ENCODE measurements at places on chromosomes 1 and 21. TPM values are rescaled to one million over a fixed set of nuclear protein-coding genes. Genes with fewer than 3 reads are reported as not detected.

GRCh38 chr1:205190845-205191577 is 20.5 kb downstream of the DSTYK start:
- no peak for DNase-seq

DNA sequence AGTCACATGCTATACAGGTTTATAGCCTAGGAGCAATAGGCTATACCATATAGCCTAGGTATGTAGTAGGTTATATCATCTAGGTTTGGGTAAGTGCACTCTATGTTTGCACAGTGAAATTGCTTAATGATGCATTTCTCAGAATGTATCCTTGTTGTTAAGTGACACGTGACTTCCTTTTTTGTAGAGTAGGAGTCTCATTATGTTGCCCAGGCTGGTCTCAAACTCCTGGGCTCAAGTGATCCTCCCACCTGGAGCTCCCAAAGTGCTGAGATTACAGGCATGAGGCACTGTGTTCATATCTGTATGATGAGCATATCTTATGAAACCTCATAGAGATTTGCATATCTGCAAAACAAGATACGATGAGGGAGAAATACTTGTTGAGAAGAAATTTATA is 13.8 kb upstream of the ABCB10 start:
- no peak for DNase-seq

- DNase-seq, result no peak
Observed at GRCh38 chr1:227038401-227038800, 98.3 kb downstream of the COQ8A start.

The OTUD7B gene
- 11.3 TPM for total RNA-seq

The LCE1E gene
- total RNA-seq, result not detected

GRCh38 chr1:235689356-235689755 is 39.8 kb upstream of the GNG4 start:
- DNase-seq, result no peak

- DNase-seq, result no peak
Observed at GRCh38 chr1:246039584-246039983, 467.5 kb downstream of the SMYD3 start.

DNA sequence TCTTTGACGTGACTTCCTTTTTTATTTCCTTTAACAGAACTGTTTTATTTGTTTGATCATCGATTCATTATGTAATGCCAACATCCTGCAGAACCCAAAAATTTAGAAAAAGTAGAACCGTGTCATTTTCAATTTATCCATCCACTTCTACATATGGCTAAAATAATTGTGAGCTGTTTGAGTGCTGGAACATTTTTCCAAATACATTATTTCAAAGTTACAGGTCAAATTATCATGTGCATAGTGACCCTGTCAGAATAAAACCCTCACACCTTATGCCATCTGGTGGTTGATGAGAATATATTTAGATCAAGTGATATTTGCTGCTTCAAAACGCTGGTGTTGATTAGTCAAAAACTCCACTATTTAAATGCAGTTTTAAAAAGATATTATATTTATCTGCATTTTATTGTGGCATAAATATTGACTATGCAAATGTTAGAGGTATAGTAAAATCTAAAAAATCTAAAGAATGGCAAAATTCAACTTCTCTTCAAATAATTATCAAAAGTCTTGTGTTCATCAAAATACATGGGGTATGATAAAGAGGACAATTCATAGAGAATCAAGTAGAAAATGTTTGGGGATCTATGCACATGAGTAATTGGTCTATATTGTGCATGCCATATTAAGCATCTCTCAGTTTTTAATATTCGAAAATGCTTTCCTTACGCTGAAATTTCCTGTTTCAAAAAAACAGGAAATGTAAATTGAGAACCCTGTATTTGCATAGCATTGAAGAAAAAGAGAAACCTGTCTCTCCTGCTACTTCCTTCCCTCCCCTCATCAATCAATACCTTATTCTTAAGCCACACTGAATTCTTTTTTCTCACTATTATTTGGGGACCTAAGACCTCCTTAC is 39.7 kb downstream of the UBE2U start:
- DNase-seq, result no peak

- DNase-seq, result no peak
Observed at GRCh38 chr1:206143537-206144172, 26.5 kb upstream of the AVPR1B start.

DNA sequence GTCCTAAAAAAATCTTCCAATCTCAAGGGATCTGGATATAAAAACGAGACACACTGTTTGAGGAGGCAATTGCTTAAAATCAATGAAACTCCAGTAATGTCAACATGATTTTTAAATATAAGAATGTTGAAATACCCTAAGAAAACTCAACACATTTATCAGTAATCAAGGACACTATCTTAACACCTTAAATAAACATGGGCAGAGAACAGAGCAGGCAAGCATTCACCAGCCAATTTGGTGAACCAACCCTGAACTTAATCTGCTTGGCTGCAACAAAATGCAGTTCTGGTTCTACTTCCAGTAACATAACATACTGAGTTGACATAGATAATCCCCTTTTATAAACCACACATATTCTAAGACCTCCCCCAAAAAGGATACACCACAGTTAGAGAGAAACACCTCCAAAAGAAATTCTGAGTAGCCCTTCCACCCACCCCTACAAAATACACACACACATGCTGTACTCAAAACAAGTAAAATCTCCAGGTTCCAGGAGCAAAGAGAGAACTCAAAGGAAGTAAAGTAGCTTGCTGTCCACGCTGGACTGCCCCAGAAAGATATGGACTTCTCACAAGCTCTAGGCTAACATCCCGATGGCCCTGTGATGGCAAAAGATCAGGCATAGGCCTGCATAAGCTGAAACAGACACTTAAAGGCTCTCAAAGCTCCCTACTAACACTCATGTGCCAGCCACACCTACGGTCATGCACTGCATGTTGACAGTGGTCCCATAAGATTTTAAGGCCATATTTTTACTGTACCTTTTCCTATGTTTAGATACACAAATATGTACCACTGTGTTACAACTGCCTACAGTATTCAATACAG is 30.5 kb downstream of the TP53BP2 start:
- DNase-seq, result no peak

The RGS8 gene
- not detected for total RNA-seq

The SPRR2G gene
- total RNA-seq, result not detected

DNA sequence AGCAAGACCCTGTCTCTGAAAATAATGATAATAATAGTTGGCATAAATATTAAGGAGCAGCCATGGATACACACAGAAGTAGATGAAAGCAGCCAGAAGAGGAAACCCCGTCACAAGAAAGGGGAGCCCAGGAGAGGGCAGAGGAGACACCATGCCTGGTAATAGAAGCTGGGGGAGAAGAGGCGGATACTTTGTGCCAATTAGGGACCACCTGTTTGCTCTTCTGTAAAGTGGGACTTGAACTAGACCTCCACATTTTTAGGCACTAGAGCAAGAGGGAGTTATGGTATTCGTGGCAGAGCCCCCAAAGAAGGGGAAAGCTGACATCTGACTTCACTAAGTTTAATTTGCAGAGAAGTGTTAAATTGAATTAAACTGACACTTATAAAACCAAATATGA is 12.5 kb downstream of the CELA2B start:
- DNase-seq, result no peak

The IVL gene
- not detected for total RNA-seq

The RHCE gene
- not detected for total RNA-seq
